ENCODE measurements at places on chromosomes 2 and 18. TPM values are rescaled to one million over a fixed set of nuclear protein-coding genes. Genes with fewer than 3 reads are reported as not detected.
A peak's percentile ranks its signal among the peaks of the same experiment; 100 is the strongest.

The DCDC2C gene
- total RNA-seq, result not detected

The KHK gene
- 9.5 TPM for total RNA-seq

The LRP2 gene
- total RNA-seq, result 1.8 TPM

The MARCHF7 gene
- total RNA-seq, result 80.3 TPM

The BUB1 gene
- total RNA-seq, result 102 TPM

GRCh38 chr18:68714366-68714711 lies 569 bp downstream of the TMX3 start:
- DNase-seq, result peak; percentile 17

DNA sequence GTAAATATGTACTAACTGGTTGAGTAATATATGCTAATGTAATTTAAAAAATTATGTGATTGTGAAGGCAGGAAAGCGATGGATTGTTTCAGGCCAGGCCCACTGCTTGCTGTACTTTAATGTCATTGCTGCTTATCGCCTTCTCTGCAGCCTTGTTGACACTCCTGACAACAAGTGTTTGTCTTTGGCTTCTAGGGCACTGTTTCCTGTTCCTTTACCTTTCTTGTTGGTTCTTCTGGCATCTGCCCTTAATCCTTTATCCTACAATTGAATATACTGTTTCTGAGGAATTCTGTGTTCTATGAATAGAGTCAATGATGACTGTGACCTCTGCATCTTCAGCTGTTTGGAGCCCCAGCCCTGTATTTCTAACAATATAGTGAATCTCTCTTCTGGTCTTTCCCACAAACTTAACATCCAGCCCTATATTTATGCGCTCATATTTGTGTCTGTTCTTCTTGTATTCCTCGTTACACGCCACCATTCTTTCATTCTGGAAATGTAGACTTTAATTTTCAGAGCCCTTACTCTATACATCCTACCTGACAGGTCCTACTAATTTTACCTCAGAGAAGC lies 17.6 kb downstream of the ACSL3 start:
- no peak for DNase-seq

- DNase-seq, result no peak
These were observed 5.1 kb upstream of the PIEZO2 start for GRCh38 chr18:11154368-11154989.

DNA sequence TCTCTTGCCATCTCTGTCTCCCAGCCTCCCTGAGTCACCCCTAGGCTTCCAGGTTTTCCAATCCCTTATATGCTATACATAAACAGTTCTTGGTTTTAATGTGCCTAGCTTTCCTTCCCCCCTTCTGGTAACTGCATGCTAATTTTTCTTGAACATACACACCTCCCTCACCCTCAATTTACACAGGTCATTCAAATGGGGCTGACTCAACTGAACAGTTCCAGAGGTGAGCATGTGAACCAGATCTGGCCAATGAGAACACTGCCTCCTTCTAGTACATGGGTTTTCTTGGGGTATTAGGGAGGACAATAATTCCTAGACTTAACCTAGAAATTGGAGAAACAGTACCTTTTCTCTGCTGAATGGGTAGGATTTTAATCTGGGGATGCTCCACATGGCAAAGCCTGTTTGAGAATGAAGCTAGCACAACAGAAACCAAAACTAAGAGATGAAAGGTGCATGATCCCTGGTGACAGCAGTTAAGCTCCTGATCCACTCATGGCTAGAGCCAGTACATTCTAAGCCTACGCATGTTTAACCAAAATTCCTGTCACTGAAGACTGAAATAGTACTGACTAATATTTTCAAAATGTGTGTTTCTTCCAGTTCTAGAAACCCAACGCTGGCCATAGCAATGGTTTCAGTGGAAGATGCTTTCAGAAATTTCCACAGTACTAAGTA lies 11.8 kb downstream of the SLC25A12 start:
- no peak for DNase-seq

DNA sequence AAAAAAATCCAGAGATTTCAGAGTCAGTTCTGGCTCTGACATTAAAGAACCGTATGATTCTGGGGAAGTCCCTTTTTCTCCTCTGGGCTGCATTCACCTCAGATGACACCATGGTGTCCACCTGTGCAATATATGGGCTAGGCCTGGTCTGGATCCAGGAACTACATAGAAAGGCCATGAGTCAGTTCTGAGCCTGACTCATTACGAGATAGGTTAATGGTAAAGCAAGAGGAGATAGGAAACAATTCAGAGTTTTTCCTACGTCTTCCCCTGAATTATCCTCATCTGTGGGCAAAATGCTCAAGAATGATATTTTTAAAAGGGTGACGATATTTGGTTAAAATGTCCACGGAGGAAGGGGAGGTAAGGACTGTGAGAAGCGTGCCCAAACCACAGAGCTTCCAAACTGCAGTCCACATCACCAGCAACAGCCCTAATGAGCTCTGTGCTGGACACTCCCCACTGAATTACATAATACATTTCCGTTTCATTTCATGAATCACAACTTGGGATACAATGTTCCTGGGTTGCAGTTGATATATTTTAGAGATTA lies 180.1 kb upstream of the OSR1 start:
- no peak for DNase-seq

DNA sequence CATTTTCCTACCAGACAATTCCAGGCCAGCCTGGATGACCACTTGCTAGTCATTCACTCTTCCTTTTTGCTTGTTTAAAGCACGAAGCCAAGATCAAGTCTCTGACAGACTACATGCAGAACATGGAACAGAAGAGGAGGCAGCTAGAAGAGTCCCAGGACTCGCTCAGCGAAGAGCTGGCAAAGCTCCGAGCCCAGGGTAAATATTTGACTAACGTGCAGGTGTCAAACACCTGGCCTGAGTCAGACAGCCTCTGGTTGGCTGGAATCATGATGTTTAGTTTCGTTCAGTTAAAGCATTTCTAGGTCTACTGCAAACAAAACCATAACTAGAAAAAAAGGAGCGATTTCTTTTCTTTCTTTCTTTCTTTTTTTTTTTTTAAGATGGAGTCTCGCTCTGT lies 44.2 kb upstream of the LYPD6B start:
- no peak for DNase-seq

DNA sequence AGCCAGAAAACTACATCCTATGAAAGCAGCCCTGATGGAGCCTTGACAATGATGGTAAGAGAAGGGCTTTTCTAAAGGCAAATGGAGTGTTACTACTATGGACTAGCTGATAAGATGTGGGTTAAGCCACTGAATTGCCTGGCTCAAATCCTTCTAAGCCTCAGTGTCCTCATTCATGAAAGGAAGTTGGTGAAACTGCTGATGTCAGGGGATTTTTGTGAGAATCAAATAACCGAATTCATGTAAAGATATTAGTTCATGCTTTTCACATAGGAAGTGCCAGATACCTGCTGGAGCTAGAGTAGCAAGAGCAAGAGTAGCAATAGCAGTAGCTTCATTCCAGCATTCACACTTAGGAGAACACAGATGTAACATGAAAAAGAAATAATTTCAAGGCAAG lies 417.0 kb downstream of the METTL4 start:
- DNase-seq, result no peak

DNA sequence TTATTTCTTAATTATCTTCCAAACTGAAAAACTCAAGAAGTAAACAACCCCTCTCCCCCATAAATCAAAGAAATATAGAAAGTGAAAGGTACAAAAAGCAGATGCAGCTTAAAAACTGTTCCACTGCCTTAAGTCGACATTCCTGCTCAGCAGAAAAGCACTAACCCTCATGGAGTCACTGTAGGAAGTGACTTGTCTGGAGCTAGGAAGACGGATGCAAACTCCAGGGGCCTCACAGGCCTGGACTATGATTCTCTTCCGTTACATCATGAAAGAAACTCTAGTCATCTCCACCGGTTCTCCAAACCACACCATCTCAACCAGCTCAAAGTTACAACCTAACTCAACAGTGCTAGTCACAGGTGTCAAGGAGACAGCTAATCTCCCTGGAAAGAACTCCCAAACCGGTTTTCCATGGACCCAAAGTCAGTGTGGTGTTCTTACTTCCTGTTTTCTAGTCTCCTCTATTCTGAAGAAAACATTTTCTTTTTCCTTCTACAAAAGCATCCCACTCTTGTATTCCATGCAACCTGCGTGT lies 128.4 kb downstream of the PIEZO2 start:
- DNase-seq, result no peak

DNA sequence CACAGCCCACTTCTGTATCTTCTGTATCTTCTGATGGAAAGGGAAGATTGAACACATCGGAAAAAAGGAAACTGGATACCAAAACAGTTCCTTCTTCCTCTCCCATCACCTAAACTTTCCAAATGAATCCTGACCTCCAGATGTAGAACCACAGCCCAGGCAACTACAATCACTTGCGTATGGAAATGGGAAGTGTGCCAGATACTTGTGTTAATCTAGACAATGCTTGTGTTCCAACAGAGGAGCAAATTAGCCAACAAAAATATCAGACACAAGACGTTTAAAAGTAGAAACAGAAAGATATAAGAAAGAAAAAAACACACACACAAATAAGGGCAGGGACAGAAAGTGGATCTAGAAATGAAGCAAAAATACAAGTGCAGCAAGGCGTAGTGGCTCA lies 31.4 kb upstream of the DUSP2 start:
- DNase-seq, result no peak

DNA sequence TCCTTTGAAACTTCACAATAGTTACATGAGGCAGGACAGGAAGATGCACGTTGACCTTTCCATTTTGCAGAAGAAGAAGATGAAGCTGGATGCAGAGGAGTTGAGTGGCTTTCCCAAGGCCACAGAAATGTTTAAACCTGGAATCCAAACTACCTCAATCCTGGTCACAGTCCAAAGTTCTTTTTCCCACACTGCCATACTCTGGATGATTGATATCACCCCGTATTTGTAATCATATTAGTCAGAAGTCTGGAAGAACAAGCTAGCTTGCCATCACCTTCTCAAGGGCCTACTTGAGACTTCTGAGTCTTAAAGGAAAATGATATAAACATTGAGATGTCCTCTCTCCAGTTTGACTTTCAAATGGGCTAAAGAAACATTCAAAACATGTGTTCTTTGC lies 190.1 kb downstream of the LNPK start:
- DNase-seq, result no peak

DNA sequence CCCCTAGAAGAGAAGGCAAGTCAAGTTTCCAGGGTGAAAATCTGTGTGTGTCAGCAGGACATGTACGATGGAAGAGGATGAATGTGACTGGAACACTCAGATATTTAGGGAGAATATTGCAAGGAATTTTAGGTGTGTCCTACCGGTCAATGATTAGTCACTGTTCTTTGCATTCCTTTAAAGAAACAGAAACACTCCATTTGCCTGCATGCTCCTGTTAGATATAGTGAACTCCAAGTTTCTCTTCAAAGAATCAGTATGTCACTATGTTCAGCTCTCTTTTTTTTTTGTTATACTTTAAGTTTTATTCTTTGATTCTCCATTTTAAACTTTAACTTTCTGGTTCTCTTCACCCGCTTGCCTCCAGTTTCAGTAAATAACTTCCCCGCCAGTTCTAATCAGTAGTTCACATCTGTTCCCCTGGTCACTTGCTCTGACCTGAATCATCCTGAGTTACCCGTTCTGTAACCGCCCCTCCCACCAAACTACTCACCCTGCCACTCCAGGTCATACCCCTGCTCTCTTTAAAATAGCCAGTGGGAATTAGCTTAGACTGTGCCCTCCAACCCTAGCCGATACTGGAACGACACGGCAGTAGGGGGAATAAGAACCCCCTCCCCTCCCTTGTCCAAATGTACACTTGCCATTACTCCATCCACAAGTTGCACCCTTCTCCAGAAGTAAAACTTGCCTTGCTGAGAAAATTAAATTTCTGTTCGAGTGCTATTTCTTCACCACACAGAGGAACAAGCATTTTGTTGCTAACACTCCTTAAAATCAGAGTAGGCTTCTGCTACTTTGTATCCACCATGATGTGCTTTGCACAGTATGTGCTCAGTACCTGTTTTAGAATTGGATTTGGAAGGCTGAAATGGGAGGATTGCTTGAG lies 268.4 kb downstream of the METTL4 start:
- DNase-seq, result no peak

DNA sequence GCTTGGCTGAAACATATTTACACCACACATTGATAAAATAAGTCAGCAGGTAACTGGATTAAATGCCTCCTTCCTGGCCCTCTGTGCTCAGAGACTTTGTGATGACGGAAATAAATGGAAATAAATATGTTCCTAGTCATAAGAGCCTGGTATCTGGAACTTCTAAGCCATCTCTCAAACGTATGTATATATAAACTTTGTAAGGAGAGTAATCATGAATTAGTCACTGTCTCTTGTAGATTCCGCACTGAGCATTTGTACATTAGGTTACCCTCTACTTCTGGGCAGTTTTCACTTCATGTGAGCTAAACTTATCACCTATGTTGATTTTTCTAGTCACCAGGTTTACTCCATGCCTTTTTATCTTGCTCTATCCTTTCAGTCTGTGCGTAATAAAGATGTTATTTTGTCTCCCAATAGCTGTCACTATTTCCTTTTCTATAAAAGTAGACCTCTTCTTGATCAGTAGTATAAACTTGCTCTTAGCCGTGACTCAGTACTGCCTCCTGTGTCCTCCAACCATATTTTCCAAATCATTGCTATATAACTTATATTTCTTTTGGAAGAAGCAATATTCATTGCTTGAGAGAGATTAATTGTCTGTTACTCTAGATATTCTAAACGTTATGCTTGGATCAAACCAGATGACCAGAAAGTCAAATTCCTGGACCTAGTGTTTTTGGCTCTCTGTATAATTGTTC lies 53.2 kb downstream of the FEZ2 start:
- no peak for DNase-seq

All from activated CD8-positive, alpha-beta T cell treated with anti-CD3 and anti-CD28 coated beads for 36 hours (primary cell).